Activated T-cell treated with anti-CD3 and anti-CD28 coated beads, Interleukin-2, amount 50 U/mL, for 4 hours (primary cell): ENCODE measurements at places on chromosomes 7 and 10.
A peak's percentile ranks its signal among the peaks of the same experiment; 100 is the strongest.

GRCh38 chr7:148697256-148698006 is 1.3 kb upstream of the CUL1 start:
- peak; percentile 25 for DNase-seq

GRCh38 chr7:31254926-31255325 is 85.6 kb downstream of the NEUROD6 start:
- no peak for DNase-seq

DNA sequence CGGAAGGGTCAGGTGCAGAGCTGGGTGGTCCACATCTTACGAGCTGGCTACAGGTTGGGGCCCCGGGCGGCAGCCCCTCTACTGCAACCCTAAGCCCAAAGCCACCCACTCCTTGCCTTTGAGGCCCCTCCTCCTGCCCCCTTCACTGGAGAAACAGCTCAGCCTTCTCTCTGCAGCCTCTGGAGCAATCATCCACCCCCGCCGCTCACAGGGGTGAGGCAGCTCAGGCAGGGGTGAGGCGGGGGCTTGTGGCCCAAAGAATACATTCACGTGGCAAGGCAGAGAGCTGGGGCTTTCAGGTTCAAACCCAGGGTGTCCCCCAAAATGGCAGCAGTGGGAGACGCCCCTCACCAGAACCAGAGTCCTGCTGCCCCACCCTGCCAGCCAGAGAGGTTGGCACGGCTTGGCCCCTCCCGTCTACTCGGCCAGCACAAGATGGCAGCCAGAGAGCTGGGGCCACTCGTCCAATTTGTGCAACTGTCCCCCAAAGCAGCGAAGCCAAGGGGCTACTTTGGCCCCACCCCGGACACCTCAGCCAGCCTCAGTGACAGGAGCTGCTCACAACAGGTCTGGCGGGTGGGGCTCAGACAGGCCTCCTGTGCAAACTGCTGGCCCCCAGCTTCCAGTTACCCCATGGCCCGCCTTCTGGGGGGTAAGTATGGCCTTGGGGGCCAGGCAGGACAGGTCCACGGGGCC is 7.2 kb downstream of the GNB2 start:
- no peak for DNase-seq

DNA sequence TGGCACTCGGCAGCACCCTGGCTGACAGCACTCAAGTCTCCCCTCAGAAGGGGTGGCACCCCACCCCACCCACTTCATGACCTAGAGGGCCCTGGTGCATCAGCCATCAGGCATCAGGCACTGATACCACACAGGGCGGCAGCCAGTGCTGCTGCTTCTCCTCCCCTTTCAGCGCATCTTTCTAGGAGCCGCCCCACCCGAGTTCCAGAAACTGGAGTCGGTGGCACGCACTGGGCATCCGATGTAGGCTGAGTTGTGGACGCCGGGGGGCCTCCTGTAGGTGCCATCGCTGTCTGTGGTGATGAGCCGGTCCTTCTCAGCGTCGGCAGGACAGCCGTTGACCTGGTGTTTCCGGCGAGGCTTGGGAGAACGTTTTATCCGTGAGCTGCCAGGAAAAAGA is 69.7 kb upstream of the ATP6V0A4 start:
- DNase-seq: no peak

GRCh38 chr7:68470836-68471435 is 1127.3 kb upstream of the AUTS2 start:
- no peak for DNase-seq

DNA sequence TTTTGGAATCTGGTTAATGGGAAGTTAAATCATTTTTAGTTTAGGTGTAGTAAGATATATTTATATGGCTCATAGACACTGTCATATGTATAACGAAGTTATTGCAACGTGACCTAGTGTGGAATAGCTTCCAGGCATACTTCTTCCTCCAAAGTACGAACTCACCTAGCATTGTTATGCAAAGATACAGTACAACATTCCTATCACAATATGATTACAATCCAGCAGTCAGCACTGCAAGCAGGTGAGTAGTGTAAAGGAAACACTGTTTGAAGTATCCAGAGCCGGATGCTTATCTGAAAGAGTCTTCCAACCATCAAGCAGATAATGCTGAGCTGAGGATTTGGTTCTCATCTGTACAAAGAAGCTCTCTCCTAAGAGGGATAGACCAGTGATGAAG is 754.4 kb upstream of the IGFBP3 start:
- DNase-seq: no peak

DNA sequence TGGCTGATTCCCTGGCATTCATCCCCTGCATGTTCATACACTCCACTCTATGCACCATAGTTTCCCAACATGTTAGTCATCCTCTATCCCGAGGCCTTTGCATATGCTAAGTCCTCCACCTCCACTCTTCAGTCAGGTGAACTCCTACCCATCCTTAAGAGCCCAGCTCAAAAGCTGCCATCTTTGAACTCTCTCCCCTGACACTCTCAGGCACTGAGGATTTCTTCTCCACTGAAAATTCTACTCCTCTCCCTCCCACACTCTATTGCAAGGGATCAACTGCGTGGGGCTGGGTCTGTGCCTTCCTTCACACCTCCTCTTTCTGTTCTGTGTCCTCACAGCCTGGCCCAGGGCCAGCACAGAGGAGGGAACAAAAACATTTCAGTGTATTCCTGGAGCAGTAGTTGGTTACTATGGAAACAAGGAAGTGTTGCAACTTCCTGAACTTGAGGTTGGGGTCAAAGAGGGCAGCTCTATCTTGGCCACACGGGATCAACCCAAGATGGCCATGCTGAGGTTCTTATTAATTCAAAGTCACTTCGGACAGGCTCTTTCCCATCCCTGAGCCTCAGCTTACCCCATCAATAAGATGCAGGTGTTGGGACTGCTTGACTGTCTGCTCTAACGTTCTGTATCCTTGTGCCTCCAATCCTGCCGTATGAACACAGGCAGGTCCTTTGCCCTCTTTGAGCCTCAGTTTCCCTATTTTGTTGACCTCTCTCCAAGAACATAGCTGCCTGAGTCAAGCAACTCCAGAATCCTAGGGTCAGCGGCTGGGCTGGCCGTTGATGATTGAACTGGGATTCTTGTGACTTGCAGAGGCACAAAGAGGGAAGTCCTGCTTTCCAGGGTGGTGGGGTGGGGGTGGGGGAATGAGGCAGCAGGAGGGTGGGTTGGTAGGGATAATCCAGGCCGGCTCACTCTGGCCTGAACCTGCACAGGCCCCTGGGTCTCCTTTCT is 15.5 kb downstream of the ZMIZ1 start:
- no peak for DNase-seq

DNA sequence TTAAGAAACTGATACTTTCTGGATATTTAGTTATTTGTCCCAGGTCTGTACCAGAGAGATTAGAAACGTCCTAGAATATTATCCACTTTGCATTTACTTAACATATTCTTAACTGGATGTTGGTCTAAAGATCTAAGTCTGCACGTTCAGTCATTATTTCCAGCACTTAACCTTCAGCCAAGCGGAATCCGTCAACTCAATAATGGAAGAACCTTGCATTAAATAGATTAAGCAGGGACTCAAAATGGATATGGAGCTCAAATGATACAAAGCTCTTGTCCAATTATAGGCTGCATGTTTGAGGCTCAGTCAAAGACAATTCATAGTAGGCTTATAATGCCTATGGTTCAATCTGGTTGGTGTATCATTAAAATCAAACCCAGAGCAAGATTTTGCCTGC is 162.9 kb downstream of the SEMA3D start:
- no peak for DNase-seq

- no peak for DNase-seq
Observed at GRCh38 chr10:118161461-118162246, 114.9 kb upstream of the RAB11FIP2 start.

GRCh38 chr10:94443549-94443948 is 41.2 kb downstream of the TBC1D12 start:
- no peak for DNase-seq

- DNase-seq: no peak
Observed at GRCh38 chr7:157125376-157126223, 13.1 kb upstream of the UBE3C start.

DNA sequence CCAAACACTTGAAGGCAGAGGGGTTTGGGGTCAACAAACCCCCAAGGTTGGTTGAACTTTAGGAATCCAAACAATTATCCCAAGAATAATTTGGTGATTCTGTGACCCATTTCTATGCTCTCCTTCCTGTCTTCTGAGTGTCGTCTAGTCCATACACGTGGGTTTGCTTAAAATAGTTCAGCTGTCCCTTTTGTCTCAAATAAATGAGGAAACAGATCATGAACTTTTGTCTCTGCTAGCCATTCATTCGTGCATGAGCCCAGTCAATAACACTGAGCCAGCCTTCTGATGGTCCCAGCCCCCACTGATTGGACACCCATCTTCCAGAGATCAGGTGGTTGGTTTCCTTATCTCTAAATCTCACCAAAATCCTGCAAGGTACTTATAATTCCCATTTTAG is 255.4 kb downstream of the PRPF18 start:
- no peak for DNase-seq

DNA sequence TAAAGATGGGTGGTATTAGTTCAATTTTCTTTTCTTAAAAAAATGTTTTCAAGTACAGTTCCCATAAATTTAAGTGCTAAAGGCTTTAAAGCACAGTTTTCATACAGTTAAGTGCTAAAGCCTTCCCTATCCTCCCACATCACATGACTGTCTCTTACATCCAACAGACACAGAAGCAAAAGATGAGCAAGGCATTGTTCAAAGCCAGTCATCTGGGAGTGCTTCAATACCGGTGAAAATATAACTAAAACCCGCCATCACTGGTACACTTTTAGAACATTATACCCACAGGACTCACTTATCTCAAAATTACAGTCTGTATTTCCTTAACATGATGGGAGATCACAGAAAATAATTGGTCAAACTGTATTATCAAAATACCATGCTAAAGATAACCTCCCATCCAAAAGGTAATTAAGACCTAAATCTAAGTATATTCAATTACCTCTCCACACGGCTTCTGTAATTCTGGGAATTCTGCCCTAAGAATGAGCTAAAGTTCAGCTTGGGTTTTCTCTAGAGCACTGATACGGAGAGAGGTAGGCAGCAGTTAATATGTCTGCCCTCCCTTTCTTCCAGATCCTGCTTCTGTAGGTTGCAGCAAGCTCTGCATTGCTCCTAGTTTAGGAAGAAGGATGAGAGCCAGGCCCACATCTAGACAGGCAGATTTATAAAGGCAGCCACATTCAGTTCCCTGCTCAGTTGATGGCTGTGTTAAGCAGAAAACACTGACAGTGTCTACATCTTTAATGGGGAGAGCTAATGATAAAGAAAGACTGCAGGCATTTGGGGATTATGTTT is 474.8 kb upstream of the PFKP start:
- no peak for DNase-seq
